Hepatic stellate cell (primary cell): ENCODE measurements at places on chromosomes 2 and 18.

GRCh38 chr2:232276084-232276732 is 102.3 kb upstream of the ALPP start:
- DNase-seq, result no peak

DNA sequence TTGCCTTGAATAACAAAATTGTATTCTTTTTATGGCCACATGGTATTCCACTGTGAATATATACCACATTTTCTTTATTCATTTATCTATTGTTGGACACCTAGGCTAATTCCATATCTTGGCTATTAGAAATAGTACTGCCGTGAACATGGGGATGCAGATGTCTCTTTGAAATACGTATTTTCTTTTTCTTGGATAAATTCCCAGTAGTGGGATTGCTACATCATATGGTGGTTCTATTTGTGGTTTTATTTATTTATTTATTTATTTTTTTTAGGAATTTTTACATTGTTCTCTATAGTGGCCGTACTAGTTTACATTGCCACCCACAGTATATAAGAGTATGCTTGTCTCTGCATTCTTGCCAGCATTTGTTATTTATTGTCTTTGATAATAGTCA is 679.8 kb upstream of the NRXN1 start:
- no peak for DNase-seq

- peak; percentile 8 for DNase-seq
These were observed 261.6 kb downstream of the ASXL3 start for GRCh38 chr18:33839452-33840211.

- DNase-seq, result no peak
These were observed 201.2 kb downstream of the LRP1B start for GRCh38 chr2:141929331-141930252.

DNA sequence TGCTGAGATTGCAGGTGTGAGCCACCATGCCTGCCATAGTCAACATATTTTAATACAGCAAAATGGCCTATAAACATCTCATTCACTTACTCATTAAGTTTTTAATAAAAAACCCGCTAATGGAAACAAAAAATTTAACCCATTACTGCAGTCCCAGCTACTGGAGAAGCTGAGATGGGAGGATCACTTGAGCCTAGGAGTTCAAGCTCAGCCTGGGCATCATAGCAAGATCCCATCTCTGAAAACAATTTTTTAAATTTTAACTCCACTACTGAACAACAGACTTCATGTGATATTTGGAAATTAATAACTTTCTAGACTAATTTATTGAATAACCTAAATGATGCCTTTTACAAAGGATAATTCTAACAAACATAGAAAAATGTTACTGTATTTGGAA is 5.4 kb downstream of the PPP4R3B start:
- DNase-seq, result no peak

GRCh38 chr2:167478196-167478595 is 589.9 kb downstream of the XIRP2 start:
- DNase-seq, result no peak

DNA sequence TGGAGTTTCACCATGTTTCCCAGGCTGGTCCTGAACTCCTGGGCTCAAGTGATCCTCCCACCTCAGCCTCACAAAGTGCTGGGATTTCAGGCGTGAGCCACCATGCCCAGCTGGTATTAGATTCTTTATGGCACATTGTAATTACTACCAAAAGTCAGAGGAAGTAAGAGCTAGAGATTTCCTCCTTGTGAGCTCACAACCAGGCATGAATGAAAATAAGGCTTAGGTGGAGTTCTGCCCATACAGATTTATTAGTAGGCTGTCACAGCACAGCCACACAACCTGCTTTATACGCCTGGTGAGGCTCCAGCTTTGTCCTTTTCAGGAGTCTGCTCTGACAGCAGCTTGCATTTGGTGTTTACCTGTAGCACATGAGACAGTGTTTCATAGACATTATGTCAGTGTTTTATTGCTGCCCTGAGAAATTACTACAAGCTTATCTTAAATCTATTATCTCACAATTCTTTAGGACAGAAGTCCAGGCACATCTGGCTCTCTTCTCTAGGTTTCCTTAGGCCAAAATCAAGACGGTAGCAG is 156.6 kb downstream of the TANC1 start:
- DNase-seq, result no peak

DNA sequence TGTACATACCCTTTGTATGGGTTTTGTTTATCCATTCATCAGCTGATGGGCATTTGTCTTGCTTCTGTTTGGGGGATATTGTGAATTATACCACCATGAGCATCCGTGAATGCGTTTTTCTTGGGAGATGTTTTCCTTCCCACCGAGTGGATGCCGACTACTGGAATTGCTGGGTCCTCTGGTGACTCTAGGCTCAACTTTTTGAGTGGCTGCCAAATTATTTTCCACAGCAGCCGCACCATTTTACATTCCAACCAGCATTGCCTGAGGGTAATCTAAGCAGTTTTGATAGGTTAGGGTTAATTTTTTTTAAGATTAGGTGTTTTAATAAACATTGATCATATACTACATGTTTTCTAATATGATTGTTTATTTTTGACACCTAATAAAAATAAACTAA is 220.1 kb downstream of the SNTG2 start:
- DNase-seq, result no peak

DNA sequence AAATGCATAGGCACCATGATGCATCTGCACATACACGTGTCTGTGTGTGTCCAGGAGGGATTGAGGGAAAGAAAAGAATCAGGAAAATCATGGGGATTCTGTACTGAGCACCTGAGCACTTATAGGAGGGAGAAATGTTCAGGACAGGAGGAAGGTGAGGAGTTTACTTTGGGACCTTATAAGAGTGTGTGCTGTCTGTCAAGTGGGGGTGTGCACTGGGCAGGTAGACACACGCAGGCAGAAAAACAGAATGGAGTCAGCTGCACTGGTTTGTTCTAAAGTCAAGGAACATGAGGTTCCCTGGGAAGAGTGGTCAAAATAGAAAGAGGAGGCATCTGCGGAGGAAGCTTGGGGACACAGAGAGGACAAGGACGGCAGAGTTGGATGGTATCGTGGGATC is 92.2 kb upstream of the KCTD1 start:
- no peak for DNase-seq

DNA sequence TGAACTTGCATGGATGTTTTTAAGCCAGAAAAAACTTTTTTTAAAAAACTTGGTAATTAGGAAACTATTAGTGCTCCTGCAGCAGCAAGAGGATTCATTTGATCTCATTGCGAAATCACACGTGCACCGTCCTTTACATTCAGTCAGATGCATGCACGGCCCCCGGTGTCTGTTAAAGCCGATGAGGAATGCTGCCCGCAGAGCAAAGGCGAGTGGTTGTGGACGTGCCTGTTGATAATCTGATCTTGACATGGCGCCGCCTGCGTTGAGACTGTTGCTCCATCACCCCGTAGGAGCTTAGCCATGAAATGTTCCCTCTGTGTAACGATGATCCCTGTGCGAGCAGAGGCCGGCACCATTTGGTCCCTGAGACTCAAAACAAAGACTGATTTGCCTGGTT is 300.0 kb downstream of the GBX2 start:
- DNase-seq, result no peak

- no peak for DNase-seq
These were observed 13.9 kb downstream of the ERMN start for GRCh38 chr2:157311706-157312105.
